Glomerular endothelial cell (primary cell): ENCODE measurements at places on chromosomes 7 and 10.

DNA sequence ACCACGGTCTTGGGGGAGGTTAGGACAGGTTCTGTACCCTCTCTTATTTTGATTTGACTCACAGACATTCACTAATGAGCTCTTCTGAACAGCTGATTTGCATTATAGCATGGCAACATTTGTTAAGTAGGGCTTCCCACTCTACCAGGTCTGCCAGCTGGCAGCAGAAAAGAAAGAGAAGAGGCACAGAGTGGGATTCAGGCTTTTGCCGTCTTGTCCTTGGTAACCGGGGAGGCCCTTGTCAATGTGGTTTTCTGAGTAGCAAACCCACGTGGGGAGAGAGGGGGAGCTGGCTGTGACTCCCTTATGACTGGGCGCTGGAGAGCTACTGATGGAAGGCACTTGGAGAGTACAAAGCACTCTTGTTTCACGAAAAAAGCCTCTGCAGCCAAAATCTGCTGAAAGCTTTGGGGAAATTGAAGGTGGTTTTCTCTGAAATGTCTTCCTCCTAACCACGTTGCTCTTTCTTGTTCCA is 355.3 kb upstream of the GALNT17 start:
- DNase-seq = no peak

GRCh38 chr10:109820620-109821405 is 102.5 kb downstream of the XPNPEP1 start:
- DNase-seq = no peak

- no peak for DNase-seq
Observed at GRCh38 chr7:17209101-17209500, 89.4 kb upstream of the AHR start.

DNA sequence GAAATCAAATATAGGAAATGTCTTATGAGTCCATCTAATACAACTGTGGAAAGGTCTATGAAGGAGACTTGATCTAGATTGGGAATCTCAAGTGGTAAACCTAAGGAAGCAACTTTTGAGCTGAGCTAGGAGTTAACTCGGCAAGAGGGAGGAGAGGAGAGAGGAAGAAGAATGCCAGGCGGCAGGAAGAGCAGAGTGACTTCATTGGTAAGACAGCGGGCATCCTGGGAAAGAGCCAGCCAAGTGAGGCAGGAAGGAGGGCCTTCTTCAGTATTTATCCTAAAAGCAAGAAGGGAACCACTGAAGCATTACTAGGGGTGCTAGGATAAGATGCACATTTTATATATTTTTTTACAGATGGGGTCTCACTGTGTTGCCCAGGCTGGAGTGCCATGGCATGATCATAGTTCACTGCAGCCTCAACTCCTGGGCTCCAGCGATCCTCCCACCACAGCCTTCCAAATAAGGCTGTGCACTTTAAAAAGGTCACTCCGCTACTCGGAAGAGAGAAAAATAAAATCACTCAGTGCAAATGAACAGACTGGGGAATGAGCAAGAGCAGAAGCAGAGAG is 2.0 kb downstream of the BCL7B start:
- DNase-seq = no peak

- no peak for DNase-seq
Observed at GRCh38 chr10:12711350-12711708, 290.2 kb downstream of the CCDC3 start.

DNA sequence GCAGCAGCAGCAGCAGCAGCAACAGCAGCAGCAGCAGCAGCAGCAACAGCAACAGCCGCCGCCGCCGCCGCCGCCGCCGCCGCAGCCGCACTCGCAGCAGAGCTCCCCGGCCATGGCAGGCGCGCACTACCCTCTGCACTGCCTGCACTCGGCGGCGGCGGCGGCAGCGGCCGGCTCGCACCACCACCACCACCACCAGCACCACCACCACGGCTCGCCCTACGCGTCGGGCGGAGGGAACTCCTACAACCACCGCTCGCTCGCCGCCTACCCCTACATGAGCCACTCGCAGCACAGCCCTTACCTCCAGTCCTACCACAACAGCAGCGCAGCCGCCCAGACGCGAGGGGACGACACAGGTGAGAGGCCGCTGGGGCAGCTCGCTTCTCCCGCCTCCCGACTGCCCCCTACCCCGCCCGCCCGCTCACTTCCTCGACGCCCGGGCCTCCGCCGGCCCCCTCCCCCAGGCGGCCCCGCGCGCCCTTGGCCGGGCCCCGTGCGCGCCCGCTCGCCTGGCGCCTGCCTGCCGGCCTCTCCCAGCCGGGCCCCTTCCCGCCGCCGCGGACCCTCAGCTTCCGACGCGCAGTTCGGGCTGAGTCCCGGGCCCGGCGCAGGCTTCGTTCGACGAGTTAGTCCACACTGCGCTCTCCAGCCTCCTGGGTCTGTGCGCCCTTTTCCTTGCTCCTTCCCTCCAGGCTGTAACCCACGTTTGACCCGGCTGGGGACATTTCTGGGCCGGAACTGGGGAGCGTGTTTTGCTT is 882 bp downstream of the DLX6 start:
- DNase-seq = no peak

GRCh38 chr10:125661941-125662515 is 20.9 kb downstream of the TEX36 start:
- DNase-seq = no peak

DNA sequence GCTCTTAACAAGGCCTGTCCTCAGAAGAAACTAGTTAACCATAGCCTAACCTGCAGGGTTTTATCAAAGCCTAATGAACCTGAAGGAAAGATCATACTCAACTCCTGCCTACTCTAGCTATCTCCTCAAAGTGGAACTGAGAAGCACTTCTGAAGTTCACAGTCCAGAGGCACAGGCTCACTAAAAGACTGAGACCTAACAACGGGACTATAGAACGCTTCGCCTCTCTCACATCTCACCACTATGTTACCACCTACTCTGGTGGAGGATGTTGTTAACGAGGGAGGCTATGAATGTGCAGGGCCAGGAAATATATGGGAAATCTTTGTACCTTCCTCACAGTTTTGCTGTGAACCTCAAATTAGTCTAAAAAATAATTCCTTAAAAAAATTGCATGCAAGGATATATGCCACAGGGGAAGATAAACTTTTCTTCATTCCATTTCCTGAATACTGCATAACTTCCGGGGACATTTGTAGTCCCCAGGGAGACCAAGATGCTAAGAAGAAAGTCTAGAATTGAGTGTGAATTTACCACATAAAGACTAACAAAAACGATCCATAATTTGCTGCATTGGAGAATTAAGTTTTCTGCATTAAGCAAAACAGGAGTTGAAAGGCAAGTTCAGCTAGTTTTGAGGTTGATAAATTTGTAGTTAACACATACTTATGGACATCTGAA is 21.6 kb downstream of the LIPJ start:
- DNase-seq = no peak

DNA sequence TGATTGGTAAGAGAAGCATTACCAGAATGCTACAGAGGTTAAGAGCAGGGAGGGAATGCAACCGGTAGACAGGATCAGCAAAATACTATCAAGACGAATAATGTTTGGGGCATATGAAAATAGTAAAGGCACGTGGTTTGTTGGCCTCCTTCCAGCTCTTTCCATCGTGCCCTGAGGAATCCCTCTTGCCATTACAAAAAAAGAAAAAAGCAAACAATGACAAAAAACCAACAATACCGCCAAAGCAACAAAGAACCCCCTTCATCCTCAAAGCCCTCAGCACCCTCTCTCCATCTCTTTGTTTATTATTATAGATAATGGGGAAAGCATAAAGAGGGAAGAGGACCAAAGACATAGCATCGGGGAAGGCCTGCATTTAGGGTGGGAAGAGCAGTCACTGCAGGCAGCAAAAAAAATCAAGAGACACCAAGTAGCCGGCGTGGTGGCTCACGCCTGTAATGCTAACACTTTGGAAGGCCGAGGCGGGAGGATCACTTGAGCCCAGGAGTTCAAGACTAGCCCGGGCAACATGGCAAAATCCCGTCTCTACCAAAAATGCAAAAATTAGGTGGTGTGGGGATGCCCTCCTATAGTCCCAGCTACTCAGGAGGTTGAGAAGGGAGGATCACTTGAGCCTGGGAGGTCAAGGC is 78.0 kb downstream of the HIP1 start:
- no peak for DNase-seq

DNA sequence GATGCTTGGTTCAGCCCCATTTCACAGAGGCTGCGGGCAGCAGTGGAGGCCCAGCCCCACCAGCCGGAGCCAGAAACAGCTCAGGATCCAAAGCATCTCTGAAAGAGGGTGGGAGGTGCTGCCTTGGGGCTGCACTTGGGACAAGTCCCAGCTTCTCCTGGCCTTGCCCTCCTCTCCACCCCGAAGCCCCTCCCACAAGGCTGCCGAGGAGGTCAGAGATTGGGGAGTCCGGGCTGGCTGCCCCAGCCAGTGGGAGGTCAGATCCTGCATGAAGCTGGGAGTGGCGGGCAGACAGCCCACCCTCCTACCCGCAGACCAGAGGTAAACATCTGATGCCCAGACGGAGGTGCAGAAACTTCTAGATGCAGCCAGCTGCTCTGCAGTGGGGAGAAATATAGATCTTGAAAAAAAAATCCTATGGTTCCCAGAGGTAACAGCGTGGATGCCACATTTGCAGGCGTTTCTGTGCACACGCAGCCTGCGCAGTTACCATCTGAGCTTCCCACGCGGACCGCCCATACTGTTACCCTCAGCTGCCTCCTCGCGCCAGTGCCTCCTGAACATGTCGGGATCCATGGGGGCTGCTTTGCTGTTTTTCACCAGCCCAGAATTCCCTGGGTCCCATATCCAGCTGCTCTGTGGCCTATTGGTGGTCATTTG is 36.9 kb upstream of the GNA12 start:
- no peak for DNase-seq

DNA sequence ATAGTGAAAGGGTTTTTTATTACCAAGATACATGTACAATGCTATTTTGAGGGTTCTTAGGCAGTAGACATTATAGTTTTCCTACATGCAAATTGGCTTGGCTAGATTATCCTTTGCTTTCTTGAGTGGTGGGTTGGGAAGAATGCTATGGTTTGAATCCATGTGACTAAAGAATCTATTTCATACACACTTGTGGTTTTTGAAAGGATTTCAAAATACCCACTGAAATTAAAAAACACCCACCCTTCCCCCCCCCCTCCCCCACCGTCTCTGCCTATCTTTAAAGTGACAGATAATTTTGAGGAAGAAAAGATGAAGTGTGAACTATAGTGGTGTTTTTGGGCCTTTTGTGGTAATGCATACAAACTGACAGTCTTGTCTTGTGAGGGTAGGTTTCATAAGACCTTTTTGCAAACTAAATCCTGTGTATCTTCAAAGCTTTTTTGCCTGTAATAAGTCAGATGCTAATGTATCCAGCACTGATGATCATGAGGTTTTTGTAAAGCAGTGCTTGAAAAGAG is 90.9 kb downstream of the TPST1 start:
- no peak for DNase-seq

DNA sequence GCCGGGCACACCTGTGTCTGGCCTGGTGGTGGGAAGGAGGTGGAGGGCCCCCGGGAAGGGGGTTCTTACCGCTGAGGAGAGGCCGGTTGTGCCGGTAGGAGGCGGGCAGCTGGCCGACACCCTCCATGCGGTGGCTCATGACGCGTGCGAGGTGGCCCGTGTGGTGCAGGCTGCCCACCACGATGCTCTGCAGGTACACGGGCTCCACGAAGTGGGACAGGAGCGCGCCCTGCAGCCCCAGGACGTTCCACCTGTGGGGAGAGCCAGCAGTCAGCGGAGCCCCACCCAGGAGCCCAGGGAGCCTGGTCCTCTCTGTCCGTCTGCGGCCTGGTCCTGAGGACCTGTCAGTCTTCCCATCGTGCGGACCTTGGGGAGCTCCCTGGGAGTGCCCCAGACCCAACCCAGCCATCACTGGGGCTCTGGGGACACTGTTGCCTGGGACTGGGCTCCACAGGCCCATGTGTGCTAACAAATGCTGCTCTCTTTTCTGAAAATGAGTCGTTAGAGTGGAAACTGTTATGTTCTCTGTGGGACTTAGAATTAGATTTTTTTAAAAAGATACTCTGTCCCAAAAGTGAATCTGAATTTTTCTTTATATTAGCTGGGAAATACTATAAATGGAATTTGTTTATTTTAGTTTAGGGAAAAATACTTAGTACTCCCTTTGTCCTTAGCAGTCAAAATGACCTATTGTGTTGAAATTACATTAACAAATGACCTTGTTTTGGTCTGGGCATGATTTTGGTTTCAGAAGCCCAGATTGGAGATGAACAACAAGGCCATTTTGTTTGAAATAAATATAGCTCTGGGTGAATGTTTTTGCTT is 143.9 kb downstream of the WDR37 start:
- no peak for DNase-seq

GRCh38 chr10:77533887-77534278 is 103.7 kb downstream of the KCNMA1 start:
- no peak for DNase-seq

- DNase-seq = no peak
Observed at GRCh38 chr10:9608602-9609001, 1409.1 kb upstream of the CELF2 start.

DNA sequence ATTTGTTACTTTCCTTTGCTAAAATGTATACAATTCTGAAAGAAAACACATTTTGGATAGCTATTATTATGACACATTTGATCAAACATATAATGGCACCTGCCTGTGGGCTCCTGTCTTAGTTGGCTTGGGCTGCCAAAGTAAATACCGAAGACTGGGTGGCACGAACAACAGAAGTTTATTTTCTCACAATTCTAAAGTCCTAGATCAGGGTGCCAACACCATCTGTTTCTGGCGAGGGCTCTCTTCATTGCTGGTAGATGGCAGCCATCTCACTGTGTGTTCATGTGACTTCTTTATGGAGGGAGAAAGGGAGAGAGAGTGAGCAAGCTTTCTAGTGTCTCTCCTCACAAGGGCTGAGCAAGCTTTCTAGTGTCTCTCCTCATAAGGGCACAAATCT is 195.8 kb upstream of the FAM3C start:
- no peak for DNase-seq

DNA sequence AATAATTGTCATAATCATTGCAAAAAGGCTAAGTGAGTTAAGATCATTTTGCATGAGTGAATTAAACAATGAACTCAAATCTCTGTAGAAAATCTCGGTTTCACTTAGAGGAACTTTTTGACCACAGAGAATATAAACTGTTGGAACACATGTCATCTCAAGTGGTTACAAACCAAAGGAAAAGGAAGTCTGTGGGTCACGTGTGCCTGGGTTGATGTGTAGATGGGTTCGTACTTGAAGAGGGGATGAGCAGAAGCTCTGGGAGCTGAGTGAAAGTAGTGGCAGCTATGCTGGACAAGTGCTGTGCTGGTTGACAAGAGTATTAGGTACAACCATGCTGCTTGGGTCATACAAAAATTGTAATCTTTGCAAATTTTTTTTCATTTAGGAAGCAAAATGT is 35.0 kb downstream of the GLRX3 start:
- DNase-seq = no peak

- DNase-seq = no peak
Observed at GRCh38 chr7:13032576-13032975, 345.1 kb downstream of the ARL4A start.
